ENCODE measurements at places on chromosomes 12 and 14.

DNA sequence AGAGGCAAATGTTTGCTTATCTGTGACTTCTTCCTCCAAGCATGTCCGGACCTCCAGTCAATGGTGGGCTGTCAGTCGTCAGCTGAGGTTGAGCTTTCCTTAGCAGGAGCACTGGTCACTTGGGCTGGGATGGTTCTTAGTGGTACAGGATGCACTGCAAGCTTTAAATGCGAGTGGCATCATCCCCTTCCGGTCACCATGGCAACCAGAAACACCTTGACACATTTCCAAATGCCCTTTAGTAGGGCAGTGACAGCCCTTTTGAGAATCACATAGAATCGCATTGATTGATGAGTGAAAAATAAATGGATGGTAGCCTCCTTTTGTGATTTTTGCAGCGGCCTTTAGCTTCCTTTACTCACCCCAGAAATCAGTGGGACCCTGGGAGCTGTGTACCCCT, 24.1 kb downstream of the NTF3 start:
- no peak for DNase-seq

DNA sequence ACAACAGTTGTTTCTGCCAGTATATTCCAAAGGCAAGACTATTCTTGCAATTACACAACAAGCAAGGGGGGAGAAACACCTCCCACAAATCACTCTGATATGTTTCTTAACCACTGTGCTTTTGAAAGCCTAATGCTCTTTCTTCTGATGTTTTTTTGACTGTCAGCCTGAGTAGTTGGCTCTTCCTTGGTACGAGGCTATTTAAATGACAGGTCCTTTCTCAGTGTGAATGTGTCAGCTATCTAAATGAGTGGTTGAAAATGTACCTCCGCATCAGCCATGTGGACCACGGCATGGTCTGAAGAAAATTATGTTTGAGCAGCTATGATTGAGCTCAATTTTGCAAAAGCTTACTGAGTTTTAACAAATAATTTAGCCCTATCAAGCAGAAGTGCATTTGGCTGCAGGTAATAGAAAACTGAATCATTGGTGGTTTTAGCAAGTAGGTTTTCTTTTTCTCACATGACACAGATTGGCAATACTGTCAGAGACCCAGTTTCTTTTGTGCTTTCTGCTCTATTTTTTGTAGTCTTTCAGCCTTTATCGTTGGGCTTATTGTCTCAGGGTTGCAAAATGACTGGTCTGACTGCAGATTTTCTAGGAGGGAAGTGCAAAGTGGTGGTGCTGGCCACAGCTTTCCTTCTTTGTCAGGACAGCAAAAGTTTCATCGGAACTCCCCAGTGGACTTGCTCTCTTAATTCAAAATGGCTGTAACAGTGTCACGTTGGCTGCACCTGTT, 162.8 kb downstream of the RGS6 start:
- DNase-seq: no peak

GRCh38 chr12:46455648-46456352, 83.2 kb upstream of the SLC38A2 start:
- peak; percentile 53 for DNase-seq

GRCh38 chr14:73455294-73455693, 3.1 kb downstream of the NUMB start:
- no peak for DNase-seq

GRCh38 chr14:69610874-69611171, 573 bp upstream of the SUSD6 start:
- no peak for DNase-seq

DNA sequence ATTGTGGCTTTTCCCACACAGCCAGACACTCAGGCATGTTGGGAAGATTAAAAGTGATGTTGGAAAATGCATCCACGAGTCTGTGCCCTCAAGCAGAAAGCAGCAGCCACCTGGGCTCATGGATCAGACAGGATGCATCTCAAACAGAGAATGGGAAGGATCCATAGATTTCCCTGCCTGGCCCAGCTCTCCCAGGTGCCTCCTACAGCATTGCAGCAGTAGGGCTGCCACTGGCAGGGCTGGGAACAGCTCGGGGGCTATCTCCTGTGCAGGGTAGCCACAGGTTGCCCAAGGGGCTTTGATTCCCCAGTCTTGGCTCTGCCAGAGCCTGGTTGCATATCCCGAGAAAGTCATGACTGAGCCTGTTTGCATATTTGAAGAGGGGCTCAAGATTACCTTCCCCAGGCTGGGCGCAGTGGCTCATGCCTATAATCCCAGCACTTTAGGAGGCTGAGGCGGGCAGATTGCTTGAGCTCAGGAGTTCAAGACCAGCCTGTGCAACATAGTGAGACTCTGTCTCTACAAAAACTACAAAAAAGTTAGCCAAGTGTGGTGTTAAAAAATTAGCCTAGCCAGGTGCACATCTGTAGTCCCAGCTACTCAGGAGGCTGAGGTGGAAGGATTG, 19.5 kb downstream of the C14orf132 start:
- DNase-seq: no peak

GRCh38 chr12:53181935-53182334, 1.2 kb upstream of the CSAD start:
- no peak for DNase-seq

- no peak for DNase-seq
These were observed 210.5 kb downstream of the ETNK1 start for GRCh38 chr12:22835431-22835830.

GRCh38 chr12:93348575-93349435, 28.9 kb upstream of the NUDT4 start:
- no peak for DNase-seq

GRCh38 chr14:21965042-21965441, 291.4 kb upstream of the OR4E1 start:
- DNase-seq: no peak

GRCh38 chr14:78933948-78934524, 763.9 kb downstream of the NRXN3 start:
- peak; percentile 50 for DNase-seq

- no peak for DNase-seq
These were observed 847 bp downstream of the CCDC59 start for GRCh38 chr12:82357340-82357739.

GRCh38 chr12:93593843-93594242, 21.4 kb downstream of the SOCS2 start:
- DNase-seq: no peak

GRCh38 chr12:67354966-67355365, 85.8 kb downstream of the CAND1 start:
- DNase-seq: no peak

- no peak for DNase-seq
These were observed 62.0 kb downstream of the TMEM121 start for GRCh38 chr14:105588236-105588860.

DNA sequence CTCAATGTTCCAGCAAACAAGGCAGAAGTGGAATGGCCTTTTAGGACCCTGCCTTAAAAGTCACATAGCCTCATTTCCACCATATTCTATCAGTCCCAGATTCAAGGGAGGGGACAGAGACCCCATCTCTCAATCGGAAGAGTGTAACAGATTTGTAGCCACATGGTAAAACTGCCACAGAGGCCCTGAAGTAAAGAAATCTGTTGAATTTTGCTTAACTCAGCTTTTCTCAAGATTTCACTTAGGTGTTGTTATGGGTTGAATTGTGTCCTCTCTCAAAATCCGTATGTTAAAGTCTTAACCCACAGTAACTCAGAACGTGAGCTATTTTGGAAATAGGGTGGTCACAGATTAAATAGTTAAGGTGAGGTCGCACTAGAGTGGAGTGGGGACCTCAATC, 22.7 kb upstream of the CCDC60 start:
- no peak for DNase-seq

DNA sequence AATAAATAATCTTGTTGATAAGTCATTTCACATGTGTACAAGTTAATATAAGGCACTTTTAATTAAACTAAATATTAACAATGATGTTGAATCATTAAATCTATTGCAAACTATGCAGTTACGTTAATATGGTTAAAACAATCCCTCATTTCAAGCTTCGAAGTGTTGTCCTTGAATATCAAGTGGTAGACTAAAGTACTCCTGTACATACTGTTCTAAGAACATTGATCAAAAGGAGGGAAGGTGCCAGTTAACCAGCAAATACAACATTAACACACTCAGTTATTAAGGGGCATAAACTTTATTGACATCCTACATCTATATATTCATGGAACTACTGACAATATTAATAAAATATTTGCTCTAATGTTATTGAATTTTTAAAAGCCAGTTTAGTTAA, 8.7 kb downstream of the BCAT1 start:
- no peak for DNase-seq

DNA sequence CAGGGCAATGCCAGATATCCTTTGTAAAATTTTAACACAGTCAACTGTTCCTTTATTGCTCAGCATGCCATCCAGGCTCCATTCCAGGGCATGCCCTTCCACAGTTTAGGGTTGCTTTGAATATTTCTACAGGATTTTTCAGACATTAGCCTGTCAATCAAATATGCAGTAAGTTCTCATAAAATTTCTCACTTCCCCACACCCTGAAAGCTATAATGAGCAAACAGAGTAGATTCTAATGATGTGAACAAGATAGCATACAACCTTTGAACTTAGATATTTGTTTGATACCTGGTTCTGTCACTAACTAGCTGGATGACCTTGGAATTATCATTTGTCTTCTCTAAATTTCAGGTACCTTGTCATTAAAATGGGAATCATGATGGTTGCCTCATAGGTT, 251.2 kb downstream of the SYT1 start:
- no peak for DNase-seq

DNA sequence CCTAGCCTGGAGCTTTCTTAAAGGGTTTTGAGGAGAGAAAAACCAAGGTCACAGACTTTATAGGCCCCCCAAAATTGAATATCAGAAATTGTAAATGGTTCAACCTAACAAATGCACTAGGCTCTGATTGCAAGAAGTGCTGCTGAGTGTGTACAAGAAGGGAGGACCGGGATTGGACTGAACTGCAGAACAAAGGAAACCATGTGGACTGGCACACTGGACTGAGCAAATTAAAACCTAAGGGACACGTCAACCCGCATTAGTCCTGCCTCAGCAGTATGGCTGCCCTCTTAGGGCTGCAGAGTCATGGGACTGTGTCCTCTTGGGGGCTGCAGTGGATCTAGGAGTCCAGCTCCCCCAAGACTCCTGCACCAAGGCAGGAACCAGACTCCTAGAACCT, 842 bp upstream of the CISTR start:
- no peak for DNase-seq

- DNase-seq: no peak
These were observed 5.9 kb upstream of the SIVA1 start for GRCh38 chr14:104746934-104747481.

GRCh38 chr14:101397206-101397605, 164.1 kb upstream of the DIO3 start:
- no peak for DNase-seq

DNA sequence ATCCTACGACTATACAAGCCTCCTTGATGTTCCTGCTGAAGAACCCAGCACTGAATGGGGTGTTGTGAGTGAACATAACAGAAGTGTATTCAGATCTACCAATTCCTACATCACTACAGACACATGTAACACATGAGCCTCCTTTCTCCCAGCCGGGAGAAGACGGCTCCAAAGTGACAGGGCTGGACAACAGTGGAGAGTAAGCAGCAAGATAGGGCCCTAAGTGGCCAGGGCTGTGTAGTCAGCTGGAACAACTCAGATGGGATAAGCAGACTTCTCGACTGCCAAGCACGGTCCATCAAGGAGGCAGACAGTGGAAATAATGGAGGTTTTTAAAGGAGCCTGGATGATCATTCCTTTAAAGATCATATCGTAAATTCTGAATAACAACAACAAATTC, 73.5 kb downstream of the TTC7B start:
- no peak for DNase-seq

DNA sequence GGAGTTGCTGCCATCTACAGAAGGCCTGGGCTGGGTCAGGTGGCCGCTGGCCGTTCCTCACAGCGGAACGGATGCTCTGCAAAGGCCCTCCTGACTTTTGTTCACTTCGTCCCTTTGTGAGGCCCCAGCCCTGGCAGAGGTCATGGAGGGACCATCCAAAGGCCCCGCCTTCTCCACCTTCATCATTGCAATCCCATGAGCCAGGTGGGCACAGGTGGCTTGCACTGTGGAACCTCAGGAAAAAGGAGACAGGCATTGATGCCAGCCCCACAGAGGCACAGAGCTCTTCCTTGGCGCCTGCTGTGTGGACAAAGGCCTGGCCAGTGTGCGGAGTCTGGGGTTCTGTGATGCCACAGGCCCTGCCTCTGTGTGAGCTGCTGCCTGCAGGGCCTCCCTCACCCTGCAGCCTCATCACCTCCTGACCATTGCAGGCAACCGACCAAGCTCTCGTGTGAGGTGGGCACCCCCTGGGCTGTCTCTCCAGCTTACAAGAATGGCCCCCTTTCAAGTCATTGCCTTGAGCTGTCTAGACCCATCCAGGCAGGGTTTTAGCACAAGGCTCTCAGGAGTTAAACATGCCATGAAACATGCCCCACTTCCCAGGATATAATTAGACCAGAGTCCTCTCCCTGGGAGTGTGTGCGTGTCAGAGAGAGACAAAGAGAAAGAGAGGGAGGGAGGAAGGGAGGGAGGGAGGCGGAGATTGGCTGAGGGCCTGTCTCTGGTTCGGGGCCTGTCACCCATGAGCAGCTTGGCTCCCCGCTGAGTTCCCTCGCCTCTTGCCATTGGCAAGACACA, 19.3 kb downstream of the NFKBIA start:
- DNase-seq: no peak

- no peak for DNase-seq
These were observed 12.5 kb downstream of the STYK1 start for GRCh38 chr12:10661338-10661737.

- no peak for DNase-seq
These were observed 61.0 kb downstream of the SRGAP1 start for GRCh38 chr12:63905544-63905943.

DNA sequence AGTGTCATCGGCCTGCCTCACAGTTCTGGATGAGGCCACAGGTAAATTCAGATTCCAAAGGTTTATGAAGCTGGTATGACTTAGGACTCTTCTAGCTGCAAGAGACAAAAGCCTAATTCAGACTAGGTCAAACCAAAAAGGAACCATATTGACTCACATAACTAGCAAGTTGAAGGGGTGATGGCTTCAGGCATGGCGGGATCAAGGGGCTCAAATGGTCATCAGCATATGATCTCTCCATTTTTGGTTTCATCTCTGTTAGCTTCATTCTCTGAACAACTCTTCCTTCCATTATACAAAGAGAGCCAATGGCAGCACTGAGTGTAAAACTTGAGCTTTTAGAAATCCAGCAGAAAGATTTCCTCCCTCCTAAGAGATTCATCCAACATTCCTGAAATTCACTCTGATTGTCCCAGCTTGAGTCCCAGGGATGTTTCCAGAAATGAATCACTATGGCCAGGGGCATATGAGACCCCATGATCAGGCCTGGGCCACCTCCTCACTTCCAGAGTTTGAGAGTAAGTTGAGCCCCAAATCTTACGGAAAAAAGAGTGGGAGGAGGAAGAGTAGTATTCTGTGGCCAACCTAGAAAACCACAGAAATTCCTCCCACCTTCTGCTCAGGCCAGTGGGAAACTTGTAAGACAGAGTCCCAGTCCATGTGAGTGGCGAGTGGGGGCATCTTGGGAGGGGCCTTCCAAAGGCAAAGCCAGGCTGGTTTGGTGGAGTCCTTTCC, 2.0 kb upstream of the MAP1LC3B2 start:
- DNase-seq: peak; percentile 43
